ENCODE measurements at places on chromosomes 7 and 10. TPM values are rescaled to one million over a fixed set of nuclear protein-coding genes. Genes with fewer than 3 reads are reported as not detected.

DNA sequence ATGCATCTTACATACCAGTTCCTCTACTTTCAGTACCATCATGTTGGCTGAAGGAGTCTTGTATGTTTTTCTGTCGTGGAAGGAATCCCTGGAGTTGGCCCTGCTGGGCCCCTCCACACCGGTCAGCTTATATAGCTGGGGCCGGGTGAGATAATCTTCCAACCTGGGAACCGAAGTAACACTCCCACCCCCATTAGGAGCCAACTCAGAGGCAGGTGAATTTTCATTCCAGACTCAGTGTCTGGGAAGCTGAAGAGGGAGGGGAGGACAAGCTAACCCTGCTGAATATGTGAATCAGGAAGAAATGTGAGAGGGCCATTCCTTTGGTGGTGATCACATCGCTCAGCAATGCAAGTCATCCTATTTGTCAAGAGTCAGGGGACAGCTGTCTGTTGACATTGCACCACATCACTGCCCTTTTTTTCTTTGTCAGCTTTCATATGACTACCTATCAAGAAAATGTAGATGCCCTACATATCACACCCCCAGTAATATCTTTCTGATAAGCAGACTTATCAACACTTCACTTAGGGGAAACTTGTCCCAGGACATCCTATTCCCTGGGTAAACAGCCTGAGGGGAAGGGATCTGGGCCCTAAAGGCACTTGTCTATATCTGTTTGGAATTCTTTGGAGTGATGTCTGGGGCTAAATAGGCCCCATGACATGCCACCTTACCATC, at the start of gene ANKRD1:
Gene ANKRD1, minus strand, starts transcription at position 102 of the 681 bp plus-strand sequence. Its CDS starts 60 bp downstream, at position 42.
- H3K36me3 ChIP-seq, result no peaks in the 10 kb centered on the region
- no peak within 1 kb of the TSS for H3K4me3 ChIP-seq

Gene TAS2R41
- not detected for total RNA-seq

Gene CDC14C
- not detected for total RNA-seq

DNA sequence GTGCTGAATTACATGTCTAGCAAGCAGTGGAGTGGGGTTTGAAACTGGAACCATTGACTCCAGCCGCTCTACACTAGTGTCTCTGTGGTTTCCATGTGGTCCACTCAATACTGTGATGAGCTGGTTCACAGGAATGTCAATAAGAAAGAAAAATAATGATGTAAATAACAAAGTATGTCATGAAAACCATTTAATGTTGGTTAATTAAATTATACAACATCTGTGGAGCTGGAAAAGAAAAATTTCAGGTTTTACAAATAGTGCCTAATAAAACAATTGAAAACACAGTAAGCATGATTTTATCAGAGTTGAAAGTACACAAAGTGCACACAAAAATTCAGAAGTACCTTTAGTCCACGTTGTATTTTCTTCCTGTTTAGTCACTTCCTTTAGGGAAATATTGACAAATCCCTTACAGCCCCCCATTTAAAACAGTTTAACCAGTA, 28.7 kb upstream of the NAMPT start:
- H3K27me3 ChIP-seq, result no peaks in the 10 kb centered on the region
- H3K36me3 ChIP-seq, result no peaks in the 10 kb centered on the region
- no peak for DNase-seq
- H3K27ac ChIP-seq, result no peak overlapping the region
- H3K4me1 ChIP-seq, result peaks cover 5% of the 10 kb centered on the region

Gene VWC2
- total RNA-seq, result not detected

DNA sequence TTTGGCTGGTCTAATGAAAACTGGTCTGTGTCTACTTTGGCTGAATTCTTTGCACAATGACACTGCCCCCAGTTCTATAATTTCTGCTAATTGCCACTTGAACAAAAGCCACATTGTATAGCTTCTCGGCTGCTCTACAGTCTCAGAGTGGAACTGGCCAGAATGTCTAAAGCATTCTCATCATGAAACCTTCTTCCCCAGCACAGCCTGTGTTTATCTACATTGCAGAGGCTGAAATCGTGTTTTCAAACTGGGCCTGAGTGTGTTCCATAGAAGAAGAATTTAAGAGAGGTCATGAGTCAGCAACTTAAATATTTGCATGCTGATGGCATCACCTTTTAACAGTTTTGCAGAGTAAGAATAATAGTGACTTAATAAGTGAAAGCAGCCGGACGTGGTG, 177.2 kb downstream of the BUB3 start:
- H3K27ac ChIP-seq, result no peak overlapping the region
- H3K27me3 ChIP-seq, result no peaks in the 10 kb centered on the region
- no peaks in the 10 kb centered on the region for H3K36me3 ChIP-seq
- no peak overlapping the region for H3K4me3 ChIP-seq

DNA sequence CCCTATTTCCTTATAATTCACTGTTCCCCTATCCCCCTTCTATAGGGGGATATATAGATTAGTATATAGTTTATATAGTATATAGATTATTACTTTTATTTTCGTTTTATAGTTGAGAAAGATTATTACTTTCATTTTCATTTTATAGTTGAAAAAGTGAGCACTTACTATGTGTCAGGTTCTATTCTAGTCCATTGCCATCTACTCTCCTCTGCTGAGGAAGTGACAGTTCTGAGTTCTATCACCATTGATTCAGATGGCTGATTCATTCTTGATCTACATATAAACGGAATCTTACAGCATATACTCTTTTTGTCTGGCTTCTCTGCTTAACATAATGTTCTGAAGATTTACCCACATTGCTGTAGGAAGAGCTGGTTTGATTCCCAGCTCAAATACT, 20.7 kb upstream of the CAV2 start:
- no peaks in the 10 kb centered on the region for H3K36me3 ChIP-seq
- no peak overlapping the region for H3K27ac ChIP-seq
- H3K4me1 ChIP-seq, result no peaks in the 10 kb centered on the region
- no peak overlapping the region for H3K4me3 ChIP-seq
- DNase-seq, result no peak

Gene NUTM2E
- total RNA-seq, result 0.58 TPM

Gene ZNF680
- 8.0 TPM for total RNA-seq

All from GM12878 (cell line).